ENCODE measurements at places on chromosomes 4 and X. TPM values are rescaled to one million over a fixed set of nuclear protein-coding genes. Genes with fewer than 3 reads are reported as not detected.

Gene REELD1
- total RNA-seq, result not detected

Gene SPANXC
- not detected for total RNA-seq

Gene PABPC5
- total RNA-seq, result 1.1 TPM

Gene MAGEB17
- not detected for total RNA-seq

Gene SSR4
- 186 TPM for total RNA-seq

Gene TCEAL3
- total RNA-seq, result 19.3 TPM

Gene HSD17B13
- 0.18 TPM for total RNA-seq

Data from smooth muscle cell of bladder (primary cell).